Activated CD8-positive, alpha-beta memory T cell treated with anti-CD3 and anti-CD28 coated beads for 48 hours (primary cell): ENCODE measurements at places on chromosomes 4 and X.

DNA sequence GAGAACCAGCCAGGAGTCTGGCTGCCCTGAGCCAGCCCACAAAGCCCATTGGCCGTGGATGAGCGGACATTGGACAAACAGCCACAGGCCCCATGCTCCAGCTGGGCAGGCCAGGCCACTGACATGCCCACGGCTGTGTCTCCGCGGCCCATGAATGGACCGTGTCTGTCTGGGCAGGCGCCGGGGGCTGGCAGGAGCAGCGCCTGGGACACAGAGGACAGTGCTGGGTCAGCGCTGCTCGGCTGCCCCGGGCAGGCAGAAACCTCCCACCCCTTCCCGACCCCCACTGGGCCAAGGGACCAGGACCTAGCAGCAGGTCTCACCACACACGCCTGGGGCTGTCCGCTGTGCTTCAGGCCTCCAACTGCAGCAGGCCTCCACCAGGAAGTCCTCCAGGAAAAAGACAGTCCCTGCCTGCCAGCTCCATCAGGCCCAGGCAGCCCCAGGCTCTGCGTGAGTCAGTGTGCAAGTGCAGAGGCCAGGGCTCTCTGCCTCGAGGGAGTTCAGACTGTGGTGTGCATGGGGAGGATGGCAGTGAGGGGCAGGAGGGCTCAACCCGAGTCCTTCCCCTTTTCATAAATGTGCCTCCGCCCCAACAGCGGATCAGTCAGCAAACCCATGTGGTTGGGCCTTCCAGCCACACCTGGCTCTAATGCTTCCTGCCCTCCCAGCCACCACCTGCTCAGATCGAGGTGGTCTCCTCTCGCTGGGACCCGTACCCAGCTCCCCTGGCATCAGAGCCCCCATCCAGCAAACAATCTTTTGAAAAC lies 17.2 kb upstream of the FGFR3 start:
- no peak for DNase-seq

- DNase-seq, result no peak
Measured at GRCh38 chrX:41946235-41946634, 22.9 kb upstream of the CASK start.

- DNase-seq, result no peak
Measured at GRCh38 chr4:105174098-105174497, 27.4 kb downstream of the TET2 start.

DNA sequence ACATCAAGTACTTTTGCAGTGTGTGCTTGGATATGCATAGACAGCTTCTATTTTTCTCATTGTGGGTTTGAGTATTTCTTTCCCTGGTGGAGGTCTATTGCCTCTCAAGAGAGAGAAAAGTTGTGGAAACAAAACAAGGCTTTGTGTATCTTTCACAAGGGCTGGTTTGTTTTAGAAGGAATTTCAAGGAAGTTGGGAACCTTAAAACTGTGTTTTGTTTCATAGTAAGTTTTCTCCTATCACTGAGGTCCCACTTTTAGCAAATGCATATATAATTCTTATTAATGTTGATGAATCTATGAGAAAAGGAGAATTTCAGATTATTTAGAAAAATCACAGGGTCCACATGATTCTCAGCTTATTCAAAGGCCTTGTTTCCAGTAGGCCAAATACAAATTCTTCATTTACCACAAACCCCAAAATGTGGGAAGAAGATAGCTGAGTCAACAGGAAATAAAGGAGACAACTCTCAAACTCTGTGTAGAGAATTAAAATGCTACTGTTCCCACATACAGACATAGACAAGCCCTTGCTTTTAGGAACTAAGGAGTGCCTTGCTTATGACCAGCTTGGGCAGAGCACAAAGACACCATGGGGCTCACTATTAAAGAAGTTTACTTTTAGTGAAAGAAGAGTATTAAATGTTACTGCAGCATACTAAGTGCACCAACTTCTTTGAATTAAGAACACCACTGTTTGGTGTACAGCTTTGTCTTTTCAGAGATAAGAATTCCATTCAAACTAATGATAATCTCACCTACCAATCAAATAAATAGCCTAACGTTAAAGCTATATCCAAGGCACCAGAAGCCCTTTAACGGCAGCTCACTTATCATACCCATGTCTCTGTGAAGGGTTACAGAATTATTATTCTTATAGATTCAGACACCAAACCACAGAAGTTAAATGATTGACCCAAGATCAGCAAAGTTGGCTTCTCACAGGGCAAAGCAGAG lies 177.4 kb upstream of the LEF1 start:
- no peak for DNase-seq

DNA sequence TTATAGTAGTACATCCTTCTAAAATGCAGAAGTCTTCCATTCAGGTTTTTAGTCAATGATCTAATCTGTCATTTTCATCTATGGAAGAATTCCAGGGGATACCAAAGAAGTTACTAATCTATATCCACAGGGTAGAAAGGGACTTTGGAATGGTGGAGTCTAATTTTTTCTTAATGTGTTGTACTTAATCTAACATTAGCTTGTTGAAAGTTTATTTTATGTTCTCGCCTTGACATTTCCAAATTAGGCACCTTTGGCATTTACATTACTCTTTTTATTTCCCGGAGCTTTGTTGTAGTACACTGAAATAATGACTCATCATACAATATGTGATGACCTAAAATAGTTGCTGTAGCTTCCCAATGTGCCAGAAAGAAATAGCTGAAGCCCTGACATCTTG lies 91.5 kb downstream of the HTR2C start:
- DNase-seq, result no peak

DNA sequence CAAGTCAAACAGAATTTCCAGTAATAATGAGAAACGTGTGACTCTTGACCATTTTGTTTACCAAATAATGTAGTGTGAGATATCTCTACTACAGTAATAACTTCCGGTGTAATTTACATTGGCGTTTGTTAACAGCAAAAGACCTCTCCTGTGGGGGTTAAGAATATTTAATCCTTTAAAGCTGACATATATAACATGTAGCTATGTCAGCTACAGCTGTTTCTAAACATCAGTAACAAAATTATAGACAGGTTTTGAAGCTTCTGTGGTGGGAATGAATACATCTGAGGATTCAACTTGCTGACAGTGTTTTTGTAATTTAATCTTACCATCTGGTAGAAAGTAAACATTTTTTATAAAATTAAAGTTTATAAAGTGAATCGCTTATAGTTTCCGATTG lies 73.6 kb upstream of the TENM3 start:
- no peak for DNase-seq

- DNase-seq, result no peak
Measured at GRCh38 chr4:183344523-183345255, 22.5 kb upstream of the CLDN24 start.

GRCh38 chr4:145097331-145097820 lies 620 bp downstream of the ANAPC10 start:
- DNase-seq, result no peak

GRCh38 chr4:87698394-87698793 lies 48.3 kb downstream of the DMP1 start:
- no peak for DNase-seq

DNA sequence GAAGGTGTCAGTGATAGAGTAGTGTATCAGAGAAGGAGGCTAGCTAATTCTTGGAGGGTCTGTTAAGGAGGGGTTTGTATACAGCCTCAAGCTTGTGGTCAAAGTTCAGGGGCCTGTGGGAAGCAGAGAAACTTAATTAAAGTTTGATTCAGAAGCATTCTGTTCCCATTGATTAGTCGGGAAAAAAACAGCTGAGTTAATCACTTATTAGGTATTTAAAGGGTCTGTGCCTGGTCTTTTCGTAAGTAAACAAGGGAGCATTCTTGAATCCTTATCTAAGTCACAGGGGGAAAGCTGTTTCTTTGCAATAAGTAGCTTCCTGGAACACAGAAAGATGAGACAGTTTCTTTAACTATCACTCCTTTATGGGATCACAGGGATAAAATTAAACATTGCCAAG lies 492.1 kb downstream of the PCDH10 start:
- no peak for DNase-seq

DNA sequence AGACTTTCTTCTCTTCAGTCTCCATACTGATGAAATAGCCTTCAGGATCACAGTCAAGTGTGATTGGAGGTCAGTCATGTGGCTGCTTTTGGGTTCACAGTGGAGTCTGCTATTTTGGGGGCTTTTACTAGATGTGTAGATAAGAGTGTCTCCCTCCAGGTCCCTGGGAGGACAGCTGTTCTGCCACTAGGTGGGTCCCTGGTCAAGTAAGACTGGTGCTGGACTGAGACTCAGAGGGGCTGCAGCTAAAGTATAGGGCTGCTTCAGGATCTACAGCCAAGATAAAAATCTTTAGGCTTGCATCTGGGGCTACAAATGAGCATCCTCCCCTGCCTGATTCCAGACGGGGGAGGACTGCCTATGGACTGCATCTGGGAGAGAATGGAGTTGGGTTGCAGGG lies 200.7 kb upstream of the ANKRD50 start:
- no peak for DNase-seq

DNA sequence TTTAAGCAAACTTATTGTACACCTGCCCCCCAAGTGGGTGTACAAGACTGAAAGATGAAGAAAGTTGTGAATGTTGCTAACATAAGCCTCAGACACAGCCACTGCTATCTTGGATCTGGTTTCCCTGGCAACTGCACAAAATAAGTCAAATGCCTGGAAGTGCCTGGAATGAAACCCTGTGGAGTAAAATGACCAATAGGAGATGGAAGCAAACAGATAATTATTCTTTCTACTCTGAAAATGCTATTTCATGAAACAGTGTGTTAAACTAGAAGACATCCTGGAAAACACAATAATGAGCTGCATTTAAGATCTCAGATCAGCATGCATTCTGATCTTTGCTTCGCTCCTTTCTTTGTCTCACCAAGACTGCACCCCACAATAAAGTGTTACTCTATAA lies 1016.0 kb downstream of the ARAP2 start:
- DNase-seq, result no peak

- no peak for DNase-seq
Measured at GRCh38 chr4:153513596-153513995, 47.4 kb downstream of the TMEM131L start.

GRCh38 chr4:26459756-26460530 lies 30.3 kb downstream of the CCKAR start:
- DNase-seq, result no peak

GRCh38 chr4:84563002-84563401 lies 19.9 kb upstream of the CDS1 start:
- DNase-seq, result no peak

GRCh38 chr4:41241919-41242318 lies 14.8 kb upstream of the UCHL1 start:
- DNase-seq, result no peak

GRCh38 chrX:24099394-24099793 lies 44.6 kb downstream of the EIF2S3 start:
- no peak for DNase-seq

GRCh38 chr4:122129061-122129460 lies 23.1 kb upstream of the BLTP1 start:
- no peak for DNase-seq

DNA sequence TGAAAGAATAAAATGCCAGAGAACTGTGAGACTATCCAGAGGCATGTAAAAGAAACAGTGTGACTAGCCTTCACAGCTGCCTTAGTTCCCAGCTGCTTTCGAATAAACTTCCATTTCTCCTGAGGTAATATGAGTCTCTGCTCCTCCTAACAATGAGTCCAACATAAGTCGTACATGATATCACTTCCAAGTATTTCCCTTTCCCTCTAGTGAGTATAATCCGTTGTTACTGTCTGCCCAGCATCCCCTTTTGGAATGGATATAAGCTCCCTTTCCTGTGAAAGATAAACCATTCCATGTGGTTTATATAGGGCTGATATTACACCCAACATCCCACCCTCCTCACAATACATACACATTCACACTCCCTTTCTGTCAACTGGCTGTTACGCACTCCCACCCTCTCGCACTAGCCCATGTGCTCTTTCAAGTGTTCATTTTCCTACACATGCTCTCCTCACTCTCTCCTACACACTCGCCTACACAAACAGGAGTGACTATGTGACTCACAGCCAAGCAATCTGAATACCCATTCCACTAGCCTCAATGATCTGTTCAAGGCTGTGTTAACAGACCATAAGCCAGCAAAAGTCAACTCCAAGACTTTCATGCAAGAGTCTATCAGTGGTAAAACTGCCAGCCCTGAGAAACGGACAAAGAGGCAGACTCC lies 5.0 kb downstream of the NAF1 start:
- DNase-seq, result no peak

DNA sequence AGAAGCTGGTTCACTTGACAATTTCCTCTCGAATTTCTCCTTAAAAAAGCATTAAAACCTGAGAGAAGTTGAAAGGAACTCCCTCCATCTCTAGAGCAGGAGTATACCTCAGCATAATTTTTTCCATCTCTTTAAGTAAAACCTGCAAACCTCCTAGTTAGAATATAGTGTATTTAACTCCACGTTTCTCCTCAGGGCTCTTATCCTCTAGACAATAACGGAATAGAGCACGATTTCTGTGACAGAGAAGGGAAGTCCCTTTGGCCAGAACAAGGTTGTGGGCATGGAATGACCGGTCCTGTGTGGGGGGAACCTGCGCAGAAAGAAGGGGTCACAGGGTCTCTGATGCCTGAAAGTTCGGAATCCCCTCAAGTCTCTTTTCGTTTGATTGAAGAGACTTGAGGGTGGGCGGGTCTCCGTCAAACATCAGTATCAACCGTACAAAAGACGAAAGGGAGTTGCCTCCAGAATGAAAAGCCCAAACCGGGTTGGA lies 697 bp downstream of the ZNF280C start:
- DNase-seq, result no peak

GRCh38 chr4:71537551-71538065 lies 198.8 kb downstream of the SLC4A4 start:
- DNase-seq, result no peak

DNA sequence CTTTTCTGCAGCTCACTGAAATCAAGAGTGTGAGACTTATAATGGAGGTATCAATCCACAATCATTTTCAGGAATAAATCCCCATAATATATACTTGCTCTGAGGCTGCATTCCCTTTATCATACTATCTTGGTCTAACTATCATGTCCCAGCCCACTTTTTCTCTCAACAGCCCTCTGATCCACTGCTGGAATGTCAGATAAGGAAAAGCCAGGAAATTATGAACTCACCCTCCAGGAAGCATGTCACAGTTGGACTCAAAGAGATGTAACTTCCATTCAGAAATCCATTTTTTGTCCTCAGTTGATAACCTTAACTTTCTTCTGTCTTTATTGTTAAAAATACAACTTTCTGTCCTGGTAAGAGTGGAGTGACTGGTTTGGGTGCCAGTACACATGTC lies 144.9 kb downstream of the PCDH19 start:
- no peak for DNase-seq

DNA sequence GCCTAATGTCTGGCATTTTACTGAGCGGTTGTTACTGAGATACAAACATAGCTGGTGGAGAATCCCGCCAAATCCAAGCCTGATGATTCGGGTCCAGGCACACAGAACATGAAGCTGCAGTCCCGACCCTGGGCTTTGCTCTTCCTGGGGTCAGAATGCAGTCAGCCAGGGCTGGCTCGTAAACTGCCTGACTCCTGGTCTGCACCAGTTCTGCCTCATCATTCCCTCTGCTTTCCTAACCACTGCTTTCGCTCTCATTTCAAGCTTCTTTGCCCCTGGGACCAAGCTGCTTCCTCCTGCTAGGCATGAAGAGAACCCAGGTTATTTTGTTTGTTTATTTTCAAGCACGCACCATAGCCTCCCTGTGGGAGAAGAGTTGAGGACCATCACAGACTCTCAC lies 39.3 kb downstream of the GATB start:
- DNase-seq, result no peak
